ENCODE measurements at places on chromosomes 6 and 20.

DNA sequence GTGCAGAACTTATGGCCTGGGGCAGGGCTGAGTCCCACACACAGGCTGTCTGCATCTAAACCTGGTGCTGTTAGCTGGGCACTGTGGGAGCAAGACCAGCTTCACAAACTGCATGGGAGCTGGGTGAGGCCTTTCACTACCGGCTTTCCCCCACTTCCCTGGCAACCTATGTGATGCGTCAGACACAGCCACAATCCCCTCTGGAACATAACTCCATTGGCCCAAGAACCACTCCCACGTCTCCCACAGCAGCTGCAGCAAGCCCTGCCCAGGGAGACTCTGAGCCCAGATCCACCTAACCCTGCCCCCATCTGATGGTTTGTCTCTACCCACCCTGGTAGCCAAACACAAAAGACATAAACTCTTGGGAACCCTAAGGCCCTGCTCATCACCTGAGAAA, 9.3 kb downstream of the WDR27 start:
- no peak for DNase-seq

DNA sequence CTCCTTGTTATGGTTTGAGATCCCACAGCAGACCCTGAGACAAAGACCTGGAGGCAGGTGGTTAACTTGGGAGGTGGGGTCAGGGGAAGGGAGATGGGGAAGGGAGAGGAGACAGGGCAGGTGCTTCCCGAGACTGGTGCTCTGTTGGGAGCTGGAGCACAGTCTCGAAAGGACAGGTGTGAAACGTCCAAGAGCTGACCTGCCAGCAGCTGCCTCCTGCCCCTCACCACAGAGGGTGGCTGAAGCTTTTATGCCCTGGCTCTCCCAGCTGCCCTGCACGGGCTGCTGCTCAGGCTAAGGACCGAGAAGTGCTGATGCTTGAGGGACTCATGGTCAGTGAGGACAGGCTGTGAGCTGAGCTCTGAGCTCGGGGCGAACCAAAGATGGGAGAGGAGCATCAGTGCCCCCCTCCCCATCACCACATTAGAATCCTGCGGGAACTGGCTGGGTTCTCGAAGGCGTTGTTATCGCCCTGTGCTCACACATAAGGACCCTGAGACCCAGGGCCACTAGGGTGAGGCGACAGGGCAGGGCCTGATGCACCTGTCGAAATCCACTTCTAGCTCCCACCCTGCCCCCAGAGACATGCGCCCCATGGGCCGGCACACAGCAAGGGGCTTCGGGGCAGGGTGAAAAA, 25.3 kb upstream of the CD93 start:
- DNase-seq = no peak

- DNase-seq = no peak
Observed at GRCh38 chr20:53870426-53871315, 199.7 kb downstream of the BCAS1 start.

- DNase-seq = no peak
Observed at GRCh38 chr6:46575530-46575929, 77.1 kb downstream of the CYP39A1 start.

DNA sequence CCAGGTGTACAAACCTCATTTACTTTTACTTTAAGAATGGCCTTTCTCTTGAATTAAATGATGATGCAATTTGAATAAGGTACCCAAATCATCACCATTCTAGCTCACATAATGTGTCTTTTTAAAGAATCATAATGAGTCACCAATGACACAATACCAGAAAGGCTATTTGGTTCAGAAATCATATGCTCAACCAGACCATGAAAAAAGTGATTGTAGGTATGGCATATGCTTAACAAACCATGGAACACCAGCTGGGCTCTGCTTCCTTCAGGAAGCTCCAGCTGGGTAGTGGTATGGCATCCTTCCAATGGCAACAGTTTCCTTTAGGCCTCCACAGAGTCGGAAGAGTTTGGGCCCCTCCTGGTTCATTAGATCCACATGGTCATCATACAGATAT, 128.2 kb downstream of the FRK start:
- no peak for DNase-seq

GRCh38 chr6:96613291-96613999, 50.5 kb downstream of the FHL5 start:
- no peak for DNase-seq

- no peak for DNase-seq
Observed at GRCh38 chr20:13995841-13996240, 525 bp downstream of the MACROD2 start.
